Central memory CD8-positive, alpha-beta T cell (primary cell): ENCODE measurements at places on chromosomes 6 and 20.
A peak's percentile ranks its signal among the peaks of the same experiment; 100 is the strongest.

GRCh38 chr6:2468601-2468955, 223.2 kb upstream of the GMDS start:
- H3K4me3 ChIP-seq, result no peak overlapping the region
- H3K27me3 ChIP-seq, result peaks cover 44% of the 10 kb centered on the region
- no peak overlapping the region for H3K27ac ChIP-seq
- no peaks in the 10 kb centered on the region for H3K4me1 ChIP-seq
- DNase-seq, result no peak

GRCh38 chr6:120348926-120349325, 985.4 kb downstream of the TBC1D32 start:
- H3K27me3 ChIP-seq, result no peaks in the 10 kb centered on the region
- H3K4me3 ChIP-seq, result no peak overlapping the region
- H3K27ac ChIP-seq, result no peak overlapping the region
- no peak for DNase-seq

DNA sequence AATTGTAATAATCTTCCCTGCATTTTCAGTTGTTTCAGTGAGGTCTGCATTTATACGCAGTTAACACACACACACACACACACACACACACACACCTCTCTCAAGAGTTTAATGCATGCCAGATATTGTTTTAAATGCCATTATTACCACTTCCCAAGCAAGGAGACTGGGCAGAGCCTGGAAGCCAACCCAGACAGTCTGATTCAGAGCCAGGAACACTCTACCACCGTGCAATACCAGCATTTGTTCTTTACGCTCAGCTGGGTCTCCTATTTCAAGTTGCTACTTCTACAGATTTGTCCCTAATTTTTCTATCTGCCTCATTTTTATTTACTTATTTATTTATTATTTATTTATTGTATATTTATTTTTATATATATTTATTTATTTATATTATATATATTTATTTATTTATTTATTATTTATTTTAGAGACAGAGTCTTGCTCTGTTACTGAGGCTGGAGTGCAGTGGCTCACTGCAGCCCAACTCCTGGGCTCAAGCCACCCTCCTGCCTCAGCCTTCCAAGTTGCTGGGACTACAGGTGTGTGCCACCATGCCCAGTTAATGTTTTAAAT, 68.4 kb downstream of the PCSK2 start:
- no peaks in the 10 kb centered on the region for H3K4me1 ChIP-seq
- H3K27me3 ChIP-seq, result no peaks in the 10 kb centered on the region
- H3K4me3 ChIP-seq, result no peak overlapping the region
- DNase-seq, result no peak
- H3K36me3 ChIP-seq, result no peaks in the 10 kb centered on the region

GRCh38 chr20:20489054-20489453, 121.2 kb downstream of the INSM1 start:
- no peak overlapping the region for H3K4me3 ChIP-seq
- no peak overlapping the region for H3K27ac ChIP-seq
- no peak for DNase-seq
- H3K27me3 ChIP-seq, result no peaks in the 10 kb centered on the region

- no peak overlapping the region for H3K27ac ChIP-seq
- H3K36me3 ChIP-seq, result no peaks in the 10 kb centered on the region
- H3K4me1 ChIP-seq, result peaks cover 8% of the 10 kb centered on the region
- peaks cover 5% of the 10 kb centered on the region for H3K27me3 ChIP-seq
- no peak overlapping the region for H3K4me3 ChIP-seq
Measured at GRCh38 chr6:108768792-108769524, 79.3 kb upstream of the ARMC2 start.

DNA sequence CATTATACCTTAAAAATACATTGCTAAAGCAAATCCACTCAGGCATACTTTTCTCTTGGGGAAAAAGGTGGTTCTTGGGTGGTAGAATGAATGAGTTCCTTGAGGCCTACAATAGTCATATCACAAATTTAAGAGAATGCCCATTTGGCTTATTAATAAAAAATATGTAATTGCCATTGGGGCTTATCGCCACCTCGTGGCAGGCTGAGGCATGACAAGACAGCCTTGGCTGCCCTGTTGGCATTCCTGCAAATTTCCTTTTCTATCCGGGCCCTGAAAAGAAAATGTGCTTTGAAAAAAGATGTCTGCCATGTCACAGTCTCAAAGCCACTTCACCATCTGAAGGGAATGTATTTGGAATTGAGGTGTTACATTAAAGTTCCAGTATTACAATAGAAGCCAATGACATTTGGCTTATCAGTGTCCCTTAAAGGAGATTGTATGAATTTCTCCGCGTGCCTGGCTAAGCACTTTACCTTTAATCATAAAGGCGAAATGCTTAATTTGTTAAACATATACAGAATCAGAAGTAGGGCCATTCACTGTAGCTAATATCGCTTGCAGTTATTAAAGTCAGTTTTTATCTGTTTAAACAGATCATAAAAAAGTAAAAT, 188.3 kb upstream of the ZFP64 start:
- no peak overlapping the region for H3K4me3 ChIP-seq
- no peaks in the 10 kb centered on the region for H3K4me1 ChIP-seq
- no peak overlapping the region for H3K27ac ChIP-seq
- H3K36me3 ChIP-seq, result no peaks in the 10 kb centered on the region

DNA sequence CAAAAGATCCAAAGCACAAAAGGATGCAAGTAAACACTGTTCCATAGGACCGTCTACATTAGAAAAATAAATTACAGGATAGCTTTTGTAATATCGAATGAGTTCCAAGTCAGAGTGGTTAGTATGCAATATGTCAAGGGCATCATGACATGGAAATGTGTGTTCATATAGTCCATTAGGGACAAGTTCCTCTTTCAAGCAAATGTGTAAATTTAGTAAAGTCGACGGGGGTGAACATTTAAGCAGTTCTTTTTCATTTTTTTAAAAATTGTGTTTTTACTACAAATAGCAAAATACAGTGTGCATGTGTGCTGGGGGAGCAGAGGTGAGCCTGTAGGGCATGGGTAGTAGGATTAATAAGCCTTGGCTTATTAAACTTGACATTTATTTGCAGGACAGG, 359.0 kb downstream of the ESR1 start:
- no peak for DNase-seq
- H3K27ac ChIP-seq, result no peak overlapping the region
- H3K36me3 ChIP-seq, result peaks cover 62% of the 10 kb centered on the region
- H3K27me3 ChIP-seq, result no peaks in the 10 kb centered on the region
- H3K4me1 ChIP-seq, result peaks cover 52% of the 10 kb centered on the region

DNA sequence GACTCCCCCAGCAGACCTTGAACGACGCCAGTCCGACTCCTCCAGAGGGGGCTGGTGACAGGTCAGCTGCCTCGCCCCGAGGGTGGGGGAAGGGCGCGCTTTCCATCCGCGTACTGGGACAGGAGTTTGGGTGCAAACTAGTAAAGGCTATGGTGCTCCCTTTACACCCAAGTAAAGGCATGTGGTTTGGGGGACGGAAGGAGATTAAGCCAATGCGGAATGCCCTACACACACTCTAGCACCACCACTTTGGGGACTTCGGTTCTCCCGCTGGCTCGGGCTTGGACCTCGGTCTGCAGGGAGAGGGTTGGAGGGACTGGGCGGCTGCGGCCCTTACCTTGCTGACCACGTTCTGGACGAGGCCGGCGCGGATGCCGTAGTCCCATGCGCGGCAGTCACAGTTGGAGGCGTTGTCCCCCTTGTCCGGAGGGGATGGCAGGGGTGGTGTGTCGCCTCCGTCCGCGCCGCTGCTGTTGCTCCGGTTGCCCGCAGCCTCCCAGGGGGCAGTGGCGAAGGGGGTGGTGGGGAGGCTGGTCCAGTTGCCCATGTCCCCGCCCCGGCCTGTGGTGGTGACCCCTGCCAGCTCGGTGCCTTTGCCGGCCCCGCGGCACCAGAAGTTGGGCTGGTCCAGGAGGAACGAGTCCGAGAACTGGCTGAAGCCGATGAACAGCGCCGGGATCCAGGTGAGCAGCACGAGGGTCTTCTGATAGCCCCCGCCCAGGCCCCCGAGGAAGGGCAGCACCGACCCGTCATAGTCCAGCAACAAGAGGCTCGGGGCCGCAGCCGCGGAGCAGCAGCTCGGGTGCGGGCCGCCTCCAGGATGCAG, 1.1 kb downstream of the SLC22A23 start:
- H3K27me3 ChIP-seq, result peaks cover 34% of the 10 kb centered on the region
- no peak for DNase-seq
- peaks cover 6% of the 10 kb centered on the region for H3K36me3 ChIP-seq
- no peak overlapping the region for H3K4me3 ChIP-seq

DNA sequence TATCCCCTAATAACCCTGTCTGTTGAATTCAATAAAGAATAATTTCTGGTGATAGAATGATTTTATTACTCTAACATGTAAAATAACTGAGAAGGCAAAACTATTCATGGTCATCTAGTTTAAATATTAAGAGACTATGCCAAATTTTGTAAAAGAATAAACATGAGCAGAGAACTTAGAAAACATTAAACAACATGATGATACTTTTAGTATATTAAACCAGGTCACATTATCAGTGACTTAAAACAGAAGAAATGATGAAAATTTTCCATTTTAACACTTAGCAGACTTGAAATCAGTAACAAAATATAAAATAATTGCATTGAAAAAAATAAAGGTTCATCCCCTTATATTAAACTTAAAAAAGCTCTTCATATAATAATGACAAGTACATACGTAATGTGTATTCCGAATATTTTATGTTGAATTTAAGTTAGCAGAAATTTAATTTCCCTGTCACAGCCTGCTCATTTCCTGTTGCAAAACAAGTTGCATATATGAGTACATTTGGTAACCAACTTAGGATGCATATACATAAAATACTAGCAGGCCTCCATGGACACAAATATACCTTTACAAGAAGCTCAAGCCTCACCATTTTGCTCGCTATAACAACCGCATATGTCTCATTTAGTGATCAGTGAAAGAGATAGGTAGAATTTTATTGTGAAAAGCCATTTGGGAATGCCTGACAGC, 40.6 kb downstream of the DTNBP1 start:
- H3K4me1 ChIP-seq, result peaks cover 38% of the 10 kb centered on the region
- DNase-seq, result no peak
- no peak overlapping the region for H3K4me3 ChIP-seq
- peak overlapping the region; percentile 39 for H3K27ac ChIP-seq
- peaks cover under 1% of the 10 kb centered on the region for H3K36me3 ChIP-seq
